Activated CD8-positive, alpha-beta T cell treated with anti-CD3 and anti-CD28 coated beads for 36 hours (primary cell): ENCODE measurements at places on chromosomes 5 and 9. TPM values are rescaled to one million over a fixed set of nuclear protein-coding genes. Genes with fewer than 3 reads are reported as not detected.

Gene SELENOP
- total RNA-seq: not detected

Gene PMPCA
- total RNA-seq: 140 TPM

Gene PCDHA12
- total RNA-seq: not detected

Gene GMCL2
- not detected for total RNA-seq

Gene NIPSNAP3A
- total RNA-seq: 12.4 TPM

Gene XRCC4
- 12.9 TPM for total RNA-seq

Gene PCDHGB7
- not detected for total RNA-seq

Gene MYORG
- 4.1 TPM for total RNA-seq

DNA sequence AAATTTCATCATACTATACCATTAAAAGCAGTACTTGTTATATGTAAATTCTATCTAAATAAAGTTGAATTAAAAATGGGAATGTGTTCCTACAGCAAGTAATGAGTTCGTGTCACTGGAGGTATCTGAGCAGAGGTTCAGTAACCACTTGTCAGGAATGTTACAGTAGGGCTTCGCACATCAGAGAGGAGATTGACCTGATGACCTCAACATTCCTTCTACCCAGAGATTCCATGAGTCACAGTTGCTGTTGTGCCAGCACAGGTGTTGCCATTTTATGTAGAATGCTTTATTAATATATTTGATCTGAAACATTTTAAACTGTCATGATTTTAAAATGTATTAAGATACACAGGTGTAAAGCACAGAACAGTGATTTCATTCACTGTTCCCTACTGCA lies 60.3 kb downstream of the STX17 start:
- no peak for DNase-seq

- no peak for DNase-seq
These were observed 262.9 kb downstream of the ARRDC3 start for GRCh38 chr5:91119981-91120850.

DNA sequence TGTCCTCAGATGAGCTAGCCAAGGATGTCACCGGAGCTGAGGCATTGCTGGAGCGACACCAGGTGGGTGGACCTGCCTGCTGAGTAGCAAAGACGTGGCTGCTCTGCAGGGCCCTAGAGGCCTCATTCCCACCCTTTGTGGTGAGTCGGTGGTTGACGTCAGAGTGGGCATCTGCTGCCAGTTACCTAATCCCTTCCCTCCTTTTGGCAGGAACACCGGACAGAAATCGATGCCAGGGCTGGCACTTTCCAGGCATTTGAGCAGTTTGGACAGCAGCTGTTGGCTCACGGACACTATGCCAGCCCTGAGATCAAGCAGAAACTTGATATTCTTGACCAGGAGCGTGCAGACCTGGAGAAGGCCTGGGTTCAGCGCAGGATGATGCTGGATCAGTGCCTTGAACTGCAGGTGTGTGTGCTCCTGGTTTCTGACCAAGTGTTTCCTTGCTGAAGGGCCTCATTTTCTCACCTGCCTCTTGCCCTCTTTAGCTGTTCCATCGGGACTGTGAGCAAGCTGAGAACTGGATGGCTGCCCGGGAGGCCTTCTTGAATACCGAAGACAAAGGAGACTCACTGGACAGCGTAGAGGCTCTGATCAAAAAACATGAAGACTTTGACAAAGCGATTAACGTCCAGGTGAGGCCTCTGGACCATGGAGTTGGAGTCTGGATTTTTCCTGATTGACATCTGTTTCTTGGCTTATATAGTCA lies 48.9 kb downstream of the DYNC2I2 start:
- DNase-seq: no peak

GRCh38 chr5:158538506-158539074 lies 561.1 kb downstream of the EBF1 start:
- DNase-seq: peak; percentile 30

- no peak for DNase-seq
These were observed 176.2 kb downstream of the COL23A1 start for GRCh38 chr5:178413988-178414387.

GRCh38 chr5:169717288-169717687 lies 80.2 kb downstream of the DOCK2 start:
- no peak for DNase-seq

- DNase-seq: no peak
These were observed 120.2 kb upstream of the TRIM32 start for GRCh38 chr9:116566677-116567488.

GRCh38 chr5:148981353-148981752 lies 81.5 kb downstream of the SH3TC2 start:
- DNase-seq: no peak

DNA sequence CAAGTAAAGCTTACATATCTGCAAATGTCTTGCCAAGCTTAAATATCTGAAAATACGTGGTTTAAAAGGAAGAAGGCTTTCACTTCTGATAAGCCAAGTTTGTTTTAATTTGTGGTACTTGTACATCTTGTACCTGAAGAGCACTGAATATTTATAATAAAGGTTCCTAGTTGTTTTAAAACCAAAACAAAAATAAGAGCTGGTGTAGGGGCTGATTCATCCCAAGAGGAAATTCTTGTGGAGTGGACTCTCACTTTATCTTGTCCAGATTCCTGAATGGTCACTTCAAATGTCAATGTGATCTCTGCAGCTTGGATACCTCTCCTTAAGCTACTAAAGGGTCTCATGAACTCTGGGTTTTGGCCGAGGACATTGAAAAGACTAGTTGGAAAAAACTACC lies 29.5 kb downstream of the MAMDC2 start:
- no peak for DNase-seq

DNA sequence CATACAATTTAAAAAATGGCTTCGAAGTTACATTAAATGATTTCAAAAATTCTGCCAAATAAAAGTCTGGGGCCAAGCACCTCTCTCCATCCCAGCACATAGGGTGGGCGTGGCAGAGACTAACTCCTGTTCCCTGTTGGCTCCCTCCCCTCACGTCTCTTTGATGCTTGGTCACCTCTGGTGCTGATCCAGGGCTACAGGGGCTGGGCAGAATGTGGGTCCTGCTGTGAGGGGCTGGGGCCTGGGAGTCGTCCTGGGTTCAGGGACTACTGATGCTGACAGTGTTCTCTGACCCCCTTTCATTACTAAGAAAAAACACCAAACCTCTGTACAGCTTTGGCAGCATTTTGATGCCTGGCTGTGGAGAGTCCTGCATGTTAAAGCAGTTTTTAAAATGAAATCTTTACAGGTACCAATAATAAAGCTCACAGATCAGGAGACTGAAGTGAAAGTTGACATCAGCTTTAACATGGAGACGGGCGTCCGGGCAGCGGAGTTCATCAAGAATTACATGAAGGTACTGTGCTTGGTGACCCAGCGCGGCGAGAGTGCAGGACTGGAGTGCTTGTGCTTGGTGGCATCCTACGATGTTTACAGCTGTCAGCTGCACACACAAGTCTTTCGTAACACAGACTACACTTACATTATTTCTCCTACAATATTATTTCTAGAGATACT lies 29.0 kb downstream of the TENT4A start:
- DNase-seq: no peak

GRCh38 chr5:26802944-26803343 lies 235.4 kb downstream of the CDH9 start:
- no peak for DNase-seq

GRCh38 chr5:179192891-179193470 lies 132.8 kb downstream of the ZNF354C start:
- DNase-seq: no peak

DNA sequence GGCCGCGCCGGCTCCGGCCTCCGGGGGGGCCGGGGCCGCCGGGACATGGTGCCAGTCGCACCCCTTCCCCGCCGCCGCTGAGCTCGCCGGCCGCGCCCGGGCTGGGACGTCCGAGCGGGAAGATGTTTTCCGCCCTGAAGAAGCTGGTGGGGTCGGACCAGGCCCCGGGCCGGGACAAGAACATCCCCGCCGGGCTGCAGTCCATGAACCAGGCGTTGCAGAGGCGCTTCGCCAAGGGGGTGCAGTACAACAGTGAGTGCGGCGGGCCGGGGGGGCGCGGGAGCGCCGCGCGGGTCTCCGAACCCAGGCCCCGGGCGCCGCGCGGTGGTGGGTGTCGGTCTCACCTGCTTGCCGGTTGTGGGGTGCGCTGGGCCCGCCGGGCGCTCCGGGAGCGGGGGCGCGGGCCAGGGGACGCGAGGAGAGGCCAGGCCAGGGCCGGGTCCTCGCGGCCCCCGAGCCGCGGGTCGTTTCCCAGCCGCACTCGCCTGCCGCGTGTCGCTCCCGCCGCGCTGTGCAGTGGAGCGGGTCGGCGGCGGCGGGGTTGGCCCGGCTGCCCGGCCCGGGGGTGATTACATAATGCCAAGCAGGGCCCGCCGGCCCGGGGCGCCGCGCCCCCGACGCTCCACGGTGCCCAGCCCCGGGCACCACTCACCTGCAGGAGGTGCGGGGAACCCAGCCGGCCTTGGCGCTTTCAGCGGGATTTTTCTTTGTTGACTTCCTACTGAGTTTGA lies 492 bp downstream of the RABL6 start:
- peak; percentile 43 for DNase-seq

DNA sequence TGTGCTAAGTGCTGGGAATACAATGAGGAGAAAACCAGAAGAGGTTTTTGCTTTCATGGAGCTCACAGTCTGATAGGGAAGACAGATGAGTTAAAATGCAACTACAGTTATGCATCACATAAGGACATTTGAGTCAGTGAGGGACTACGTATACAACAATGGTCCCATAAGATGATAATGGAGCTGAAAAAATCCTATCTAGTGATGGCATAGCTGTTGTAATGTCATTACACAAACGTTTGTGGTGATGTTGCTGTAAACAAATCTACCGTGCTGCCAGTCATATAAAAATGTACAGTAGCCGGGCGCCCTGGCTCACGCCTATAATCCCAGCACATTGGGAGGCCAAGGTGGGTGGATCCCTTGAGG lies 110.1 kb upstream of the RAD23B start:
- DNase-seq: no peak

DNA sequence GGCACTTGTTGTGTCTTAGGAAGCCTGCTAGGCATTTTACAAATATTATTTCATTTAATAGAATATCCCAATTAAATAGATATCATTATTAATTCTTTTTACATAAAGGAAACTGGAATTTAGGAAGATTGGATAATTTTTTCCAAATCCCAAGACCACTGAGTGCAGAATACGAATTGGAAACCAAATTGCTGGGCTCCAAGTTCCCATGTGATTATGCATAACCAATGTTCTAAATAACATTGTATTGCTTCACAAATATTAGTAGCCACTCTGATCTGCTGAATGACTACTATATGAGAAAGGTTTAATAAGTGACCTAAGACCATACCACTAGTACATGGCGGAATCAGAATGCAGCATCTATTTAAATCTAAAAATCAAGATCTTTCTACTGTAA lies 57.7 kb downstream of the ALDH1A1 start:
- no peak for DNase-seq

DNA sequence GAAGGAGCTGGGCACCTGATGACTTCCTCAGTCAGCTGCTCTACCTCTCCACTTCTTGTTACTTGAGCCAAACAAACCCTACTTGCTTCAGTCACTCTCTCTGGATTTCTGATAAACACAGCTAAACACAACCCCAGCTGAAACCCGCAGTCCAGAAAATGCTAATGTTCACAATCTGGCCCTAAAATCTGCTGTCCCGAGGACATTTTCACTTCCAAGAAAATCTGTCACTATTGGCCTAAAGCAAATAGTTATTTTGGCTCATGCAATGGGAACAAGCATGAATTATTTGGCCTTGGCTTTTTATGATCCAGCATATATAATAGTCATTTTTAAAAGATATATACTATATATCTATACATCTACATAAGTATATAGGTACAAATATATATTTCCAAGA lies 19.1 kb downstream of the FAM81B start:
- no peak for DNase-seq
